Activated naive CD4-positive, alpha-beta T cell treated with anti-CD3 and anti-CD28 coated beads, Interleukin-2, amount 50 U/mL, for 16 hours (primary cell): ENCODE measurements at places on chromosomes 2 and 18.

DNA sequence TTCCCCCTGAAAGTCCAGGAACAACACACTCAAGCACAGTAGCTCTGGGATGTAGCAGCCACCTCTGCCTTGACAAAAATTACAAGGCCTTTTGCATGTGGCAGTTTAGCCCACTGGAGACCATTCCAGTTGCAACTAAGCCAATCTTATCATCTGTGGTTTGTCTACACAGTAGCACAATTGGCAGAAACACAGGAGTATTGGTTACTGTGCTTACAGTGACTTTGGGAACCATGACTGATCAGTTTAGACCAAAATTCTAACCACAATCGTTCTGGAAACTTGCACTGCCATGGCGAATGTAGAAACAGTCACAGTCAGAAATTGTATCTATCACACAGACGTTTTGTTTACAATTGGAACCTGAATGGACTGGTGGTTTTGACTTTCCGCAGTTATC lies 403.7 kb upstream of the MEIS1 start:
- DNase-seq = no peak

DNA sequence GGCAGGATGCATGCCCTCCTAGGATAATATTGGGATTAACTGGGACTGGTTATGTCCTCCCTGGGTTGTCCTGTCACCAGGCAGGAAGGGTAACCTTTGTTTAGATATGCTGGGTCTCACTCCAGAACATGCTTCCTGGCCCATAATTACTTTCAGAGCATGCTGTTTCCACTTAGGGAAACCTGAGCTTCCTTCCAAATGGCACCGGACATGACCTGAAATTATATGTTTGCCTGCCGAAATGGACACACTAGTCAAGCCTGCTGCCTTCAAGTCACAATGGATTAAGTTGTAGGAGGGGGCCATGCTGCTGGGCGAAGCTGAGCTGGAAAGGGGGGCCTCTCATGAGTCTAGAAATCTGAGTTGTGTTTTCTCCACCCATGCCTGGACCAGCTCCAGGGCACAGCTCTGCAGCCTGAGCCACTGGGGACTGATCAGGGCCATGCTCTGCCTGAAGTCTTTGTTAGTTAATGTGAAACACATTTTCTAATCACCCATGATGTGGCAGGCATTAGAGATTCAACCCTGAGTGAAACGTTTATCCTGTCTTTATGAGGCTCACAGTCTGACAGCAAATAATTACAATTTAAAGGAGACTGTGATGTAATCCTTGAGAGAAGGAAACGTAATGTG lies 273.3 kb downstream of the TNS1 start:
- no peak for DNase-seq

- DNase-seq = no peak
These were observed 95.9 kb downstream of the KCNJ3 start for GRCh38 chr2:154794406-154794805.

DNA sequence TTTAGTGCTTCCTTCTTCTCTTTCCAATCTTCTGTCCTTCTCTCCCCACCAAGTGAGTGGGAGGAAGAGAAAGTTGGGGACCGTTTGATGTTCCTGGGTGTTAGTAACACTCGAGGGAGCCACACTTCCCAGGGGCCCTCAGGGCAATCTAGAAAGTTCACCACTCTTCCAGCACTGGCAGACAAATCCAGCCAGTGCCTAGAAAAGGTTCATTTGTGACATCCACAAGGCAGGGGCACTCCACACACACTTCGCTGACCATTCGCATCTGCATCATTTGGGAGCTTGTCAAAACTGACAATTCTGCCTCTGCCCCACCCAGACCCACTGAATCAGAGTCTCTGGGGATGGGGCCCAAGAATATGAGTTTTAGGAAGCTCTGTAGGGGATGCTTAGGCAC lies 86.8 kb upstream of the ST3GAL5 start:
- DNase-seq = no peak

GRCh38 chr2:188369365-188369764 lies 77.7 kb downstream of the GULP1 start:
- no peak for DNase-seq

- no peak for DNase-seq
These were observed 201.6 kb downstream of the SETBP1 start for GRCh38 chr18:44882163-44882868.
